ENCODE measurements at places on chromosomes 1 and 21. TPM values are rescaled to one million over a fixed set of nuclear protein-coding genes. Genes with fewer than 3 reads are reported as not detected.

ELF3 gene
- total RNA-seq: 265 TPM

OR10T2 gene
- total RNA-seq: not detected

RIIAD1 gene
- not detected for total RNA-seq

KCNK1 gene
- total RNA-seq: 13.2 TPM

WDR4 gene
- total RNA-seq: 32.5 TPM

CELA3A gene
- not detected for total RNA-seq
